ENCODE measurements at places on chromosomes 7 and 10. TPM values are rescaled to one million over a fixed set of nuclear protein-coding genes. Genes with fewer than 3 reads are reported as not detected.
A peak's percentile ranks its signal among the peaks of the same experiment; 100 is the strongest.

OR2A1 gene
- total RNA-seq = not detected

RBP4 gene
- total RNA-seq = not detected

ADRB1 gene
- 0.30 TPM for total RNA-seq

CFAP70 gene
- 0.78 TPM for total RNA-seq

FANK1 gene
- total RNA-seq = 6.8 TPM

AZGP1 gene
- total RNA-seq = not detected

DNA sequence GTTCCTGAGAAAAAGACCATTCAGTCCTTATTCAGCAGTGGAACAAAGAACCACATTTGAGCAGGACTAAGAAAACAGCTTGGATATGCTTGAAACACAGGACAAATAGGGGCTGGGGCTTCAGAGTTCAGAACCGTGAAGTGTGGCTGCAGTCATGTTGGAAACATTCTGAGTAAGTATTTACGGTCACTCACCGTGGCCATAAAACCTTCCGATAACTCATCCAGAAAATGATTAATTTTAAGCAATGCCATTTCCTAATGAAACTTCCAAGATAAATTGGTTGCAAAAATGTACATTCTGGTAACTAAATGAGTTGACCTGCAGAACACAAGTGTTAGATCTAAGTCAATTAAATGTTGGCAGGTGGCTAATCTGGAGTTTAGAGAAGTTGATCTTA lies 279.2 kb downstream of the CXCL12 start:
- no peak for DNase-seq

GRCh38 chr7:40437498-40437897 lies 302.7 kb downstream of the SUGCT start:
- peak; percentile 62 for DNase-seq

DNA sequence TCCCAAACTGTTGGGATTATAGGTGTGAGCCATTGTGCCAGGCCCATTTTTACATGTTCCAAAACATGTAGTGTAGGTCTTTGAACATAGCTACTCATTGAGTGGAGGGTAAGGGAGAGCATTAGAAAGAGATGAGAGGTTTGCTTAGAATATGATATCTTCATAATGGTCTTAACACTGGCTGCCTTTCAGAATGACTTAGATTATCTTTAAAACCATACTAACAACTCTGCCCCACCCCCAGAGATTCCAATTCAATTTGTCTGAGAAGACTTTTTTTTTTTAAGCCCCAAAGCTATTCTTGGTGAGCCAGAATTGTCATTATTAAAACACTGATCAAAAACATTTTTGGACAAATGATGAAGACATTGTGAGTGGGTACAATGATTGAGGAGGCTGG lies 168.9 kb downstream of the PHTF2 start:
- DNase-seq = no peak

GRCh38 chr7:18363751-18364380 lies 131.7 kb upstream of the HDAC9 start:
- no peak for DNase-seq

- no peak for DNase-seq
Measured at GRCh38 chr7:27842851-27843250, 102.9 kb downstream of the TAX1BP1 start.

DNA sequence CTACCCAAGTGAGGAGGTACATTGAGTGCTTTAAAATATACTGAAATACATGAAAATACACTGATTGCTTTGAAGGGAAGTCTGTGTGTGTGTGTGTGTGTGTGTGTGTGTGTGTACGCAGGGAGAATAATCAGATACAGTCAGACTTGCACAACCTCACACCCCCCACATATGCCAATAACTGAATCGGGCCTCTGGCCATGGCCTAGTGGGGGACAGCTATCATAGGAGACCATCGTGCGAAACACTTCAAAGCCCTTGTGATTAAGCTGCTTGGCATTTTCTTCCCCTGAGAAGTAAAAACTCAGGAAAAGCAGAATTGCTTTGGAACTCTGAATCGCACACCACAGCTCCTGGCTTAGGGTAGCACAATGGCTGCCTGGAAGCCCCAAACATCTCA lies 135.1 kb downstream of the C10orf105 start:
- DNase-seq = no peak

DNA sequence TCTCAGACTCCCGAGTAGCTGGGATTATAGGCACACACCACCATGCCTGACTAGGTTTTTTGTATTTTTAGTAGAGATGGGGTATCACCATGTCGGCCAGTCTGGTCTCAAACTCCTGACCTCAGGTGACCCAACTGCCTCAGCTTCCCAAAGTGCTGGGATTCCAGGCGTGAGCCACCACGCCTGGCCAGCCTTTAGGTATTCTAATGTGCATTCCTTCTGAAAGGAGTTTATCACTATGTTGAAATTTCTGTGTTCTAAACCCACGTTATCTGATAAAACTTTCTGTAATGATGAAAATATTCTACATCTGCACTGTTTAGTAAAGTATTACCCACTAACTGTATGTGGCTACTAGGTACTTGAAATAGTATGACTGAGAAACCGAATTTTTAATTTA lies 110.6 kb upstream of the IMMP2L start:
- no peak for DNase-seq

- DNase-seq = no peak
Measured at GRCh38 chr10:10730471-10731043, 287.1 kb upstream of the CELF2 start.

- no peak for DNase-seq
Measured at GRCh38 chr10:50447691-50448090, 176.1 kb downstream of the SGMS1 start.

GRCh38 chr10:58350619-58351323 lies 16.0 kb downstream of the UBE2D1 start:
- DNase-seq = no peak

DNA sequence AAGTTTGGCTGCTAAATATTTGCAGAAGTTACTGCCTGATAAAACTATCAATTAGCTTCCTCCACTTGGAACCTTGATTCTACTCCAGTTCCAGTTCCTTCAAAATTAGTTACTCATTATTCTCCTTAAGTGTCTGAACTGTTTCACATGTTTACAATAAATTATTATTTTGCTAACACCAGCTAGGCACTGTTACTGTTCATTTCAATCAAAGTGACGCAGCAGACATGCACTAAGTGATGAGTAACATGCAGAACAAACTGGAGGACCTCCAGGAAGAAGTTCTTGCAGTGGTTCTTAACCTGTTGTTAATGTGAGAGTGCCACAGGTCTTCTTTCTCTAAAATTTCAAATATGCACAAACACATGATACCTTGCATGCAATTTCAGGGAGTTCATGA lies 491.8 kb upstream of the SEMA3A start:
- DNase-seq = no peak

GRCh38 chr10:60093317-60093716 lies 187.0 kb upstream of the CCDC6 start:
- DNase-seq = no peak

GRCh38 chr7:2237109-2237602 lies 4.4 kb upstream of the MAD1L1 start:
- DNase-seq = no peak

DNA sequence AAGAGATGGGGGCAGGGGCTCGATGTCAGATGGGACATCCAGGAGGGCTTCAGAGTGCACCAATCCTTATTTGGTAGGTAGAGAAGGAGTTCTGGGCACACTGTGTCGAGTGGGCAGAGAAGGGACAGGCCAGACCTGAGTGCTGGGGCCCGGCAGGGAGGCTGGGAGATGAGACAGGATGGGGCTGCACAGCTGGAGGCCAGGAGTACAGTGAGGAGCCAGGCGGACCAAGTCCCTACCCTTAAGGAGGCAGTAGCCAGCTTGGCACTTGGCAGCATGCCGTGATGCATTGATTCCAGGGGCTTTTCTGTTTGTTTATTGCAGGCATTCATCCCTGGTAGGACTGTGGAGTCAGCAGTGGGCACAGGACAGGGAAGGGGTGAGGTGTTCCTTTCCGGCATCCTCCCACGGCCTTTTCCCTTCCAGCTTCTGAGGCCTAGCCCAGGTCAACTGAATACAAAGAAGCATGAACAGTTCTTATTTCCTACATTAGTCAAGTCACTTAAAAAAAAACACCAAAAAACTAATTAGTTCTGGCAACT lies 168.8 kb upstream of the CDCA7L start:
- DNase-seq = no peak

GRCh38 chr7:143435266-143435665 lies 8.0 kb upstream of the TAS2R60 start:
- DNase-seq = peak; percentile 30

GRCh38 chr7:55641273-55641691 lies 69.0 kb upstream of the VOPP1 start:
- peak; percentile 48 for DNase-seq

GRCh38 chr7:127715272-127715671 lies 63.3 kb downstream of the SND1 start:
- DNase-seq = no peak

- peak; percentile 39 for DNase-seq
Measured at GRCh38 chr7:104983076-104983577, 30.9 kb upstream of the KMT2E start.

DNA sequence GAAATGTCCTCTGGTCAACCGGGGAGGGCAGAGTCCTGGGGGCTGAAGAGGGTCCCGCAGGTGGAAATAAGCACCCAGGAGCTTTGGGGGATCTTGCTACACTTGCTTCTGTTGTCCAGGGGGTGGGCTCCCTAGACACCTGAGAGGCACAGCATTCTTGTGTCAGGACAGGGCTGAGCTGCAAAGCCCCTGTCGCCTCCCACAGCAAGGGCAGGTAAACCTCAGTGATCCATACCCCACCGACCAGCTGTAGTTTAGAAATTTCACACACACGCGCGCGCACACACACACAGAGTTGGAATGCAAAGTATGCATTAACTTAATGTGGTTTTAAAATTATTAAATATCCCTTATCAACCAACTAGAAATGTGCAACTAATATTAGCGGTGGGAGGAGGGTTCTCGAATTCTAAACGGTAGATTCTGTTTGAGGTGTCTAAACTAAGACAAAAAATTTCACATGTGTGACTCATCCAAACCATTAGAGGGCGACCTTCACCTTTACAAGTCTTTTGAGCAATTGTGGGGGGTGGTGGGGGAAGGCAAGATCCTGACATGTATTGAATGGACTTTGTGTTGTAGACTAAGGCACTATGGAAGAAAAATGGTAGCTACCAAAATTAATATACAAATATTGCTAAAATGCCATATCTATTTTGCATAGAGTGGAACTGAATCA lies 34.3 kb upstream of the PTF1A start:
- peak; percentile 48 for DNase-seq
